ENCODE measurements at places on chromosomes 7 and 10.

GRCh38 chr10:59852670-59853069, 53.7 kb downstream of the CCDC6 start:
- DNase-seq = no peak

DNA sequence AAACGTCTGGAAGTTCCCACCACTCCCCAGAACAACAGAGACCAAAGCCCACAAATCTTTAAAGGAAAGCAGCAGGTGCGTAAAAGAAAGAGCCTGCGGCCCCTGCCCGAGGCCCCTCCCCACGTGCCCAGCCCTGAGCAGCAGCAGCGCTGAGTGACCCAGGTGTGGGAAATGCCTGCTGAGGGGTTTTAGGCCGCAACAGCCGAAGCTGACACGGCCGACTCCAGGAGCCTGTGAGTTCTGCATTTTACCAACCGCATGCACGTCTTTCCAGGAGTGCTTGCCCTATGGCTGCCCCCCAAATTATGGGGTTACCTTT, 1.6 kb upstream of the KNDC1 start:
- no peak for DNase-seq

- DNase-seq = no peak
Measured at GRCh38 chr10:59346321-59346720, 16.0 kb downstream of the FAM13C start.

DNA sequence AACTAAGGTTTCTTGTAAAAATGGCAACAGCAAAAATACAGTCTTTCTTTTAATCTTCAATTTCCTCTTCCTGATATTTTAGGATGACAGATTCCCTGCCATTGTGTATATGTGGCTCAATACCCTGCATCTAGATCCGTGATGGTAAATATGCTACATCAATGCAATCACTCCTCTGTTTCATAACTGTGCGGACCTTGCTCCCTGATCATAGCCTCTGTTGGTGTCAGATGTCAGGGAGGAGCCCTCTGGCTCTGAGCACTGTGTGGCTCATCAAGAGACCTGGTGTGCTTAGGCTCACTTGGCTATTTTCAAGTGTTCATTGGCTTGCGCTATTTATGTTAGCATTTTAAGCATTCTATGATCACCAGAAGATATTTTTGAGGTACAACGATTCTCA, 33.0 kb upstream of the AGR3 start:
- no peak for DNase-seq

GRCh38 chr7:1410992-1411391, 48.3 kb downstream of the MICALL2 start:
- DNase-seq = no peak

DNA sequence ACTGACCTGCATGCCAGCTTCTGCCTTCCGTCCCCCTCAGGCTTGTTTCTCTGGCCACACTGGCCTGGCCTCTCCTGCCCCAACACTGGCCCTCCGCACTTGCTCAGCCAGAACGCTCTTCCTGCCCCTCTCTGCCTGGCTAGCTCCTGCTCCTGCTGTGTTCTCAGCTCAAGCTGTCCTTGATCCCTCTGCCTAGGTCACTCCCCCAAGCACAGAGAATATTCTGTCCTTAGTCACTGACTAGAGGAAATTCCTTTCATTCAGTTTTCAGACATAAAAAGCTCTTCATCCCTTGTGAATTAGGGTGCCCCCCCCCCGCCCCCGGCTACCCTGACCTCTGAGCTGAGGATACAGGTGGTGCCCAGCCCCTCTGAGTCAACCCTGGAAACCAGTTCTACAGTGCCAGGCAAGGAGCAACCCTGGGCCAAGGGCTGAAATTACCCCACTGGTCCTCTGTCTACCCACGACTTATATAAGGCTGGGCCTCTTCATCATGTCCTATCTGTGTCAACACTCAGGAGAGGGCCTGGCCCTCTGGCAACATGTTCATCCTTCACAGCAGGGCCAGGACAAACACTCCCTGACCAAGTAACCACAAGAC, 6.6 kb upstream of the SGPL1 start:
- no peak for DNase-seq

GRCh38 chr7:134186801-134187200, 59.7 kb downstream of the LRGUK start:
- DNase-seq = no peak

- DNase-seq = no peak
Measured at GRCh38 chr7:15582773-15583172, 21.0 kb upstream of the AGMO start.

DNA sequence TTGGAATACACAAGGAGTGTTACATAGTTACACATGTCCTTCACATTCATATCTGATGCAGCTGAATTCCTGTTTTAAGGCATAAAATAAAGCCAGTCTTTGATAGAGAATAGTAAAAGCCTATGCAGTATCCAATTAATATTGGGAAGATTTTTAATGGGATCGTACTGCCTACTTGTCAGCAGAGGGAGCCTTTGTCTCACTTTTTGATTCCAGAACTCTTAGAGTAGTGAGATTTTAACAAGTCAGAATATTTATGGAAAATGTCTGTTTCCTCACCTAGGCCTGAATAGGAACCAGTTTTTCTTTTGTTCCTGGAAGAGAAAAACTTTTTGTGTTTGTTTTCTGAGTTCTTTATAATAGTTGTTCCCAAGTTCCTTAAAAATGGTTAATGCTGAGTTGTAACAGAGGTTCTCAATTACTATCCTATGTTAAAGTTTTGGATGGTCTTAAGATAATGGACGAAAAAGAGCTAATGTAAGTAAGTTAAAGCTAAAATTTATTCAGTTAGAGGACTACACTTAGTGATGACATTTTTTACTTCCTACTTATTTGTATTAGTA, 114.0 kb downstream of the BBS9 start:
- peak; percentile 1 for DNase-seq

DNA sequence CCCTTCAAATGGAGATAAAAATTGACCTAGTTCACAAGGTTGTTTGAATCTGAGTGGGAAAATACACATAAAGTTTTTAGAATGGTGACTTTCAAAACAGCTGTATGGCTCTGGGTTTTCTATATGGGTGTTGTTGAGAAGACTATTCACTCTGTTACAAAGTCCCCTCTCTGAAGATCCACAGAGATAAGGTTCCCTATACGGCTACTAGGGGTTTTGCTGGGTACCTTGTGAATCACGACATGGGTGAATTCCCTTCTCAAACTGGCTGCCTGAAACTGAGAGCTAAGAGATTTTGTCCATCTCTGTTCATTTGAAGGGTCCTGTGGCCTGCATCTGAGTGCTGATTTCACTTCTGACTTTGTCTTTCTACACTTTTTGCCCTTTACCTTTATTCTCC, 11.8 kb upstream of the SLC13A1 start:
- DNase-seq = no peak

- no peak for DNase-seq
Measured at GRCh38 chr7:15104411-15105092, 202.0 kb upstream of the DGKB start.

- DNase-seq = no peak
Measured at GRCh38 chr10:110530131-110530831, 32.6 kb downstream of the DUSP5 start.

DNA sequence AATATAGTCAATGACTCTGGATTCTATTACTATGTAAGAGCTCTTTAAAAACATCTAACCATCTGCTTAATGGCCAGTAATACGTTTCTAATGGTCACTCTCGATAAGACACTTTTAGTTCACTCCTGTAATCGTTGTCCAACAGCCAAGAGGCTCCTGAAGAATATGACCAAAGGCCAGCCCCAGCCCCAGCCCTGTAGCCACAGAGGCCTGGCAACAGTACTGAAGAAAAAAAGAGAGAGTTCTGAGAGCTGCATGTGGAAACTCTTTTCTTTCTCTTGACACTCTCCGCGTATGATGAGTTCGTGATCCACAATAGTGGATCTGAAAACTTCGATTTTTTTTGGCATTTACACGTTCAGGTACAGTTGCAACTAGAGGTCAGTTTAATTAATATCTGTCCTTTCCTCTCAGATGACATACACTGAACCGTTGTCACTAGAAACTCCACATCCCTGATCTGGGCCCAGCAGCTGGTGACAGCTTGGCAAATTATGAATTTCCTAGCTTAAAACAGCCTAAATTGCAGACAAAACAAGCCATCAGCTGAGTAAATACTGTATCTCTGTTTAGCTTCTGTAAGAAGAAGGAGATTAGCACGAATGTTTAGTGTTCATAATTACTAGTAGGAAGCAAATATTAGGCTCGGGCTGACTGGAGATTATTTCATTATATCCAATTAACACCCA, 456.7 kb downstream of the LRMDA start:
- no peak for DNase-seq

DNA sequence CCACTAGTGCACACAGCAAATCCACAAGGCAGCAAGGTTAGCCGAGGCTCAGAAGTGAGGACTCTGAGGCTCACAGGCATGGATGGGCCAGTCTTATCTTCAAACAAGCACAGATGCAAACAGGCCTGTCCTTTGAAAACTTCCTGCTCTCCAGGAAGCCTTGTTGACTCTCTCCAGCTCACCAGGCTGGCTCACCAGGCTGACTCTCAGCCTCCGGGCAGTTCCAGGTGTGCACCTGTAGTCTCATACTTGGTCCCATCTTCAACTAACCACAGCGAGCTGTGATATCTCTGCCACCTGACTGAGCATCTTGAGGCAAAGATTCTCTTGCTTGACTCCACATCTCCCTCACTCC, 173.9 kb upstream of the ZMIZ1 start:
- DNase-seq = no peak

DNA sequence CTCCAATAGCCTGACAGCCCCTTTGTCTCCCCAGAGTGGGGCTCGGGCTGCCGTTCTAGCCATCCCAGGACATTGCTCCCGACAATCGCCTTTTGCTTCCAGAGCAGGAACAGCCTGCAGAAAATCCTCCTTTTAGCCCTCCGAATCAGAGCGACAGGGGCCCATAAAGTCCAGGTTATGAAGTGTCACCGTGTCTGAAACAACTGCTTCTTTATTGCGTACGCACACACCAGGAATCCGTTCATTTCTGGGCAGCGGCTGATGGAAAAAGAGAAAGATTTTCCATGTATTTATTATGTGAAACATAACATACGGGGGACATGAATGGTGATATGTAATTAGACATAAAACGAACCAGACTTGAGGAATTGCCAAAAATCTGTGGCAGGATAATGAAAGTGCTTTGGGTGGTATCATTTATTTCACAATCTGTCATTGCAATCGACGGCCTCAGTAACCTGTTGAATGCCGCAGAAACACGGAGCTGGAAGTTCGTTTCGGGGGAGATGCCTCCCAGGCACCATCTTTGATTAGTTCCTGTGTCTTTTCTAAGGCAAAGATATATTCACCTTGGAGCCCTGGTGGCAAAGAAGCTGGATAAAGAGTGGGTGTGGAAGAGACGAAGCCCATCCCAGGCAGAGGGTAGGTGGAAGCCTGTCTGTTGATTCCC, 48.1 kb downstream of the FAM241B start:
- no peak for DNase-seq

DNA sequence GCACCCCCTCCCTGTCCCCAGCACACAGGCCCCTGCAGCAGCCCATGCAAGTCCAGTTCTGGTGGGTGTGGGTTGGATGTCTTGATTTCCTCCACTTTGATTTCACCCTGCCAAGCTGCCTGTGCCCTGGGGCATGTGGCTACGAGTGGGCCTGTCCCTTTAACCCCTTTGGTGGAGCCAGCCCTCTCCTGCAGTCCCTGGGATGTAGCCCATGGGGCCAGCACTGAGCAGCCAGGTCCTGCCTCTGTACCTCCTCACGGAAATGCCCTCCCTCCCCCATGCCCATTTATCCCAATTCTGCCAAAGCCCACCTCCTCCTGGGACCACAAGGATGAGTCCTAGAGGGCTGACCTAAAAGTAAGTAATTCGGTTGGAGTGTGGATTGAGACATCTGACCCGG, 11.9 kb downstream of the COL13A1 start:
- no peak for DNase-seq

- DNase-seq = no peak
Measured at GRCh38 chr7:22291977-22292376, 65.0 kb downstream of the RAPGEF5 start.

DNA sequence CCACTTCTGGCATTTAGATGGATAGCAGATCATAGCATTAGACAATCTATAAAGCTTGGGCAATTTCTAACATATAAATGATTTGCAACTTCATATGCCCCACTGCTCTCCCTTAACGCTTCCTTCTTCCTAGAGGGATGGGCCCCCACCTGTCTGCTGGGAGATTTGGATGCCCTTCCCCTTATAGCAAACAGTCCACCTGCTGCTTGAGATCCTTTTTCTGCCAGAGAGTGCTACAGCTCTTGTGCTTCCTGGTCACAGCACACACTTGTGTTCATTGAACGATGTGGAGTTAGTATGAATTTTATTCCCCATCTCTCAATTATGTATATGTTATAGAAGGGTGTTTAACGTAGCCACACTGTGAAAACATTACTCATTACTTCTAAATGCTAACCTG, 10.4 kb upstream of the PCGF5 start:
- DNase-seq = no peak

DNA sequence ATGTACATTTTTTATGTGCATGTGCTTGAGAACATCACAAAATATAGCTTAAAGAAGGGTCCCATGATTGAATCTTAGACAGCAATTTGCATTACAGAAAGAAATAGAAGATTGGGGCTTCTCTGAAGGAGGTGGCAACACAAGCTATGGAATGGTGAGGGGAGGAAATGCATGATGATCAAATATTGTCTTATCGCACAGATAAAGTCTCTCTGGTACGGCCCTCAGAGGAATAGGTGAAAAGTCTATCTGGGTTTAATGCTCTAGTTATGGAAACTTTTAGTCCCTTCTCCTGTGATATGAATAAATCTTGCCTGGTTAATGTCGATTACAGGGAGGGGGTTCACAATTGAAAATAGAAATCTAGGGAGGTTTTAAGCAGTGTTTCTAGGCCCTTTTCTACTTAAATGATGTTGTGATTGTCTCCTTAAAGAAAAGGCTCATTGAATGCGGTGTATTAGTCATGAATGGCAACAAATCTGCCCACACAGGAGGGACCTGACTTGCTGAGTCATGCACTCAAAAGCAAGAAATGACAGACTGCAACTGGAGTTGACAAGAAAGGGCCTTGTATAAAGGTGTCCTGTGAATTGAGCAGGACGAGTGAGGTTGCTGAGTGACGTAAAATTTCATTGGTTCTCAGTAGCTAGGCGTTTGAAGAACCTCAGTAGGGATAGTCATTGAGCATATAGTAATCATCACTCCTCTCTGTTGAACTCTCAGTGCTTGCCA, 133.4 kb upstream of the CSTF2T start:
- no peak for DNase-seq

DNA sequence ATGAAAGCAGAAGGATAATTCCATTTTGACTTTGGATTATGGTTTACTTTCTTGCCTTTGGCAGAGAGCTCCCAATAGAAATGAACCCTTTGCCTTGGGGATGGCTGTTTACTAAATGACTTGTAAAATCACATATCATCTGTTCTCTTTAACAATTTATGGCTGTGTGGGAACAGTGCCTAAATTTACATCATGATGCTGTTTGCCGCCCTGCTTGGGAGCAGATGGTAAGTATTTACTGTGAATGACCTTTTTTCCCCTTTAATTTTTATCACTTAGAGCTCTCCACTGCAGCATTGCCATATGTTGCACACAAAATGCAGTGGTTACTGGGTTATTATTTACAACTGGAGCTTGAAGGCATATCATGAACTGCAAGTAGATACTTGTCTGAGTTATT, 13.4 kb downstream of the HEPACAM2 start:
- DNase-seq = no peak
